Uterus (tissue), 4 donors: ENCODE measurements at places on chromosomes 3 and 15.

GRCh38 chr3:190261740-190262139 is 60.5 kb downstream of the CLDN1 start:
- no peak for DNase-seq

- DNase-seq = no peak
Measured at GRCh38 chr3:46130631-46131310, 77.3 kb downstream of the CCR1 start.

DNA sequence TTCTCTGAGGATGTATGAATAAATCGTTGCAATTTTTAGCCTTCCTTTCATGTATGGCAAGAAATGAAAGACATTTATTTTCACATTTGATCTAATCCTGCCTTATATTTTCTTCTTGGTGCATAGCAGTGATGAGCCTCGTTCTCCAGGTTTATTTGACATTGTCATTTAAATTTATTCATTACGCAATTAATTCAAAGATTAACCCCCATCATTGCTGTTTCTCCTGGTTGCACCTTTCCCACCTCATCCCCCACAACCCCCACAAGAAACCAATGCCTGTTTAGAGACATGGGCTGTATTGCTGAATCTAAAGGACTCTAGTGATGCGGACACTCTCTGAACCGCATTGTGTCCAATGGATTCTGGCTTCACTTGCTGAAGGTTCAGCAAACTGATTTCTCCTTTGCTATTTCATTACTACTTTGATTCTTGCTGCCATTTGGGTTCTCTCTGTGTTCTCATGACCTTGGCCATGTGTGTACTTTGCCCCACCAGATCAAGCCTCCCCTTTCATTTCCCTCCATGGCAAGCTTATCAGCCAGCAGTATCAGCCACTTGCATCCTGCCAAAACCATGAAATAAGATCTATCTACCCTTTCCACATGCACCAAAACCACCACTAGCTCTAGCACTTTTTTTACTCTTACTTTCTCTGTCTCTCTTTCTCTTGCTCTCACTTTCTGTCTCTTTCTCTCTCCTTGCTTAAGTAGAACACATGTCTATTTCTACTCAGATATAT is 382.7 kb downstream of the GBE1 start:
- no peak for DNase-seq

DNA sequence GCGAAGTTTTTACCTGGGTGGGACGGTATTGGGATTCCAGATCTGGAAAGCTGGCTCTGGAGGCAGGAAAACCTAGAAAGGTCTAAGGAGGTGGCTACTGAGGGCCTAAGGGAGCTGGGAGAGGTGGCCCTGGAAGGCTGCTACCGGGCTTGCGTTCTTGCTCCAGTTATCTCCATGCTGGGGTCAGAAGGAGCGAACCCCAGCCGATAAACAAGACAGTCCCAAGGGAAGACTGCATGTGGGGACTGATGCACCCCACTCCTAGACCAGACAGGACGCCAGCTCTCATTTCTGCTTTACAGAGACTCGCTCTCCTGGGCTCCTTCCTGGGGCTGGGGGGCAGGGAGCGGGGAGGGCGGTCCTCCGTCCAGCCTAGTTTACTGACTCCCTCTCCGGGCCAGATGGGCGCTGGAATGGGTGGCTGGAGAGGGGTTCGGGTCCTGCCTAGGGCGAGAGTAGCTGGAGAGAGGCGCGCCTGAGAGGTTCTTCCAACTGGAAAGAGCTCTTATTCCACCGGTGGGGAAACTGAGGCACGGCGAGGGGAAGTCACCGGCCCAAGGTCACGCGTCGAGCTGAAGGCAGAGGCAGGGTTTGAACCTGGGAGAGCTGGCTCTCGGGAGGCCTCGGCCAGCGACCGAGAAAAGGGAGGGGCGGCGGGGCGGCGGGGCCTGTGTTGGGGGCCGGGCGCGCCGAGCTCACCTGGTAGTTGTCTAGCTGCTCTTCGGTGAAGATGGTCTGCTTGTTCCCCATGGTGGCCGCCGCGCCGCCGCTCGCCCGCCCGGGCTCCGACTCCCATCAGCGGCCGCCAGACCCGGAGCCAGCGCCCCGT is 565 bp downstream of the CIB2 start:
- no peak for DNase-seq

DNA sequence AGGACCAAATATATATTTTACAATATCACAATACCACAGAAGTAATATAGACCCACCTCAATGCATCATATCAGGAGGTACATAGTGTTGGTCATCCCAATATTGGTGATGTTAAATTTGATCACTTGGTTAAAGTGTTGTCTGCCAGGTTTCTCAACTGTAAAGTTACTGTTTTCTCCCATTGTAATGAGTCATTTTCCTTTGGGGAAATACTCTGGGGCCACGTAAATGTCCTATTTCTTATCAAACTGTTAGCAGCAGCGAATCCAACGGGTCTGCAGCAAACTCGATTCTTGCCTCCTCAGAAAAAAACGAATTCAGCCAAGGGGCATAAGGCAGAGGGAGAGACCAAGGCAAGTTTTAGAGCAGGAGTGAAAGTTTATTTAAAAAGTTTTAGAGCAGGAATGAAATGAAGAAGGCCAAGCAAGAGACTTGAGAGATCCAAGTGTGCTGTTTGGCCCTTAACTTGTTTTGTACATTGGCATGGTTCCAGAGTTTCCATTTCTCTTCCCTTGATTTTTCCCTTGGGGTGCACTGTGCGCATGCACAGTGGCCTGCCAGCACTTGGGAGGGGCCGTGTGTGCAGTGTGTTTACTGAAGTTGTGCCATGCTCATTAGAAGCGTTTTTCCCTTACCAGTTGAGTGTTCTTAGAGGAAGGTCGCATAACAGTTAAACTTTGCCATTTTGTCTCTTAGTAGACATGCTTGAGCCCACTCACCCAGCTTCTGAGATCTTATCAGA is 512.5 kb downstream of the AGBL1 start:
- no peak for DNase-seq
